ENCODE measurements at places on chromosomes 4 and X. TPM values are rescaled to one million over a fixed set of nuclear protein-coding genes. Genes with fewer than 3 reads are reported as not detected.
A peak's percentile ranks its signal among the peaks of the same experiment; 100 is the strongest.

- DNase-seq, result peak; percentile 24
Observed at GRCh38 chr4:14726877-14727361, 275.4 kb upstream of the CPEB2 start.

- no peak for DNase-seq
Observed at GRCh38 chr4:7029212-7029611, 14.0 kb upstream of the TADA2B start.

DNA sequence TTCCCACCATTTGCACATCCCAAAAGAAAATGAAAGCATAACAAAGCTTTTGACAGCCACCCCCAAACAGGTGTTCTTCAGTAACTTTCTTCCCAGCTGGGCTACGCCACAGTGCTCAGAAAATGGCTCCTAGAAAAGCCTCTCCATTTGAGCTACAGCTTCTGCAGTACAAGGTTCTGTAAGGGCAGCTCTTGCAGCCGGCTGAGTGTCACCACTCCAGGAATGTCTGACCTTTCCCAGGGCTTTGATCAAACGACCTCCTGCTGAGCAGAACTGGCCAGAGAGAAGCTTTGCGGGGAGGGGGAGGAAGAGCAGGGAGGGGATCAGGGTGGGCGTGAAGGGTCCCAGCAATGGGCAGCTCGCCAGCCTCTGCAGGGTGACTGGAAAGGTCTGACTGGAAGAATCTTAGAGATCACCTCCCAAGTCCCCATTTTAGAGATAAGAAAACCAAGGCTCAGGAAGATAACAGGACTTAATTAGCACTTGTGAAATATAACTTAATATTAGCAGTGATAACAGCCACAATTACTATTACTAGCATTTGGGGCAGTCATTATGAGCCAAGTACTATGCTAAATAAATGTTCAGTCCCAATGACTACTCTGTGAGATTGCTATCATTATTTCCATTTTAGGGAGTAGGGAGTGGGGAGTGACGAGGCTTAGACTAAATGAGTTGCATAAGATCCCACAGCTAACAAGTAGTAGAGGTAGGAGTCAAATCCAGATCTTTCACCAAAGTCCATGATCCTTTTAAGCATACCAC is 51.1 kb downstream of the LEF1 start:
- DNase-seq, result peak; percentile 5

The CT45A5 gene
- not detected for total RNA-seq

DNA sequence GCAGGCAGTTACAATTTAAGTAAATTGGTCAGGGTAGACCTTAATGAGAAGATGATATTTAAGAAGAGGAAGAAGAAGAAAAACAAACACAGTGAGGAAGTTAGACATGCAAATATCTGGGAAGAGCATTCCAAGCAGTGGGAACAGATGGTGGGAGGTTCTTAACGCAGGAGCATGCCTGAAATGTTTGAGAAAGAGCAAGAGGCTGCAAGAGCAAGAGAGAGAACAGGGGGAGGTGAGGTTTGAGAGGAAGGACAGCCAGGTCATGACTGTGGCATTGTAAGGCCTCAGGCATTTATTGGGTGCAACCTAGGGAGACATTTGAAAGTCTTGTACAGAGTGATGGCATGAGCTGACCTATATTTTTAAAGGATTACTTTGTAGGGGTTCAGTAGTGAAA is 136.0 kb downstream of the UGT8 start:
- DNase-seq, result peak; percentile 11

The EDNRA gene
- total RNA-seq, result 43.1 TPM

DNA sequence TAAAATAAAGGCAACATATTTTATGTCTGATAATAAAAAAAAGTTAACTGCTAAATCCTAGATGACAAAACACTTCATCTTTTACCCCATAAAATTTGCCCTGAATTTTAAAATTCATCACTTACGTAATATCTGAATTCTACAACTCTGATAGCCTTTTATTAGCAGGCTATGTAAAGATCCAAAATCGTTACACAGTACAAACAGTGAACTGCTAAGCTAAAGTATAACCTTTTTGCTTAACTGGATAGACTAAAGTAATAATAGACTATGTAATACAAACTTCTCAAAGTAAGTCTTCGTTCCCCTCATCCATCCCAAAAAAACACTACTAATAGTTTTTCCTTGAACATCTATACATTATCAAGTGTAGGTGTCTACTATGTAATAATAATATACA is 49.1 kb downstream of the SH3RF1 start:
- DNase-seq, result no peak

- DNase-seq, result peak; percentile 11
Observed at GRCh38 chr4:74755486-74755885, 38.8 kb downstream of the BTC start.

DNA sequence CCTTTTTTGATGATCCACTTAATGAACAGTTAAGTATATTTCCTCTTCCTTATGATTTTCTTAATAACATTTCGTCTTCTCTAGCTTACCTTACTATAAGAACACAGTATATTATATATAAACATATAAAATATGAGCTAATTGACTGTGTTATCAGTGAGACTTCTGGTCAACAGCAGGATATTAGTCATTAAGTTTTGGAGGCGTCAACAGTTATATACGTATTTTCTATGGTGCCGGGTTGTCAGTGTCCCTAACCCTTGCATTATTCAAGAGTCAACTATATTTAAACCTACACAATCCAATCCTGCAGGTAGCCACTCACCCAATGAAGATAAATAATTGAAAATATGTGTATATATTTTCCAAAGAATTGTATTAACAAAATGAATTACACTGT is 88.0 kb downstream of the NR3C2 start:
- no peak for DNase-seq

The SPANXN3 gene
- total RNA-seq, result not detected

DNA sequence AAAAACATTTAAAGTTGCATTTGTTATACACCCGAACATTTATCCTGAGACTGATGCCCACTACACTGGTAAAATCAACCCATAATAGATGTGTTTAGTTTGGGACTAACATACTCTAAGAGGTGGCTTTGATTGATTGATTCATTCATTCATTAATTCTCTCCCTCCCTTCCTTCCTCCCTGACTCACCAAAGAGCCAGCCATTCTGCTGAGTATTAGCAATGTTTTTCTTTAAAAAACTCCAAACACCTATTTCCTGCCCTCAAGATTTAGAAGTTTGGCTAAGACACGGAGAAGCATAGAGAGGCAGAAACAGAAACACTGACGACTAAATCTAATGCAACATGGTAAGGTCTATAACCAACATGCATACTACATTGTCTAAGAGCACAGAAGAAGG is 88.9 kb downstream of the RASL11B start:
- DNase-seq, result no peak

DNA sequence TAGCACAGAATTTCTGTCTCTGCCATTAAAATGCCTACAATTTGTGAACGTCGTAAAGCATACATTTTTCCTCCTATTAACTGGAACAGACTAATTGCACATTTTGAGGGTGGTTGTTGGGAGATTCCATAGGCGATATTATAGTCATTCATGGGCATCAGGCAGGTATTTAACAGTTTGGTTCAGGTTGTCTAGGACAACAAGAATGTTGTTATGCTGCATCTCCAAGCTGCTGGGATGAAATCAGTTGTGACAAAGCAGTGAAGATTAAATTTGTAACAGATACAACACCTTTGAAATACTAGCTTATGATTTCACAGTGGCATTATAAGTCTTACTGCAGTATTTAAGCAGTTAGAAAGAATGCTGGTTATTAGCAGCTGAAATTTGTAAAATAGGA is 339.7 kb upstream of the PITX2 start:
- DNase-seq, result no peak

DNA sequence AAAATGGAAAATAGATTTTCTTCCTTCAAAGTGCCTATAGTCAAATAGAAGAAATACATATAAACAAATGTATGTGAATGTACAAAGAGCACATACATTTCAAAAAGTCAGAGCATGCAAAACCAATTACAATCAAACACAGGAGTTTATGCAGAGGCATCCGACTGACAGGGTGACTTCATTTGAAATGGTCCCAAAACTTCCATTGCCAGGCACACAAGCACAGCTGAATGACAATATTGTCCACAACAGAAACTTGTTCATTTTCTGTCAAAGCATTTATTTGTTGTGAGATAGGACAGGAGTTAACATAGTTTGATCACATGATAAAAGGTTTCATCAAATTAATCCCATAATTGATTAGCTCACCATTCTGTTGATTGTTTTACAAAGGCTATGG is 96.4 kb upstream of the TTC29 start:
- DNase-seq, result no peak

The AKAP14 gene
- total RNA-seq, result not detected

DNA sequence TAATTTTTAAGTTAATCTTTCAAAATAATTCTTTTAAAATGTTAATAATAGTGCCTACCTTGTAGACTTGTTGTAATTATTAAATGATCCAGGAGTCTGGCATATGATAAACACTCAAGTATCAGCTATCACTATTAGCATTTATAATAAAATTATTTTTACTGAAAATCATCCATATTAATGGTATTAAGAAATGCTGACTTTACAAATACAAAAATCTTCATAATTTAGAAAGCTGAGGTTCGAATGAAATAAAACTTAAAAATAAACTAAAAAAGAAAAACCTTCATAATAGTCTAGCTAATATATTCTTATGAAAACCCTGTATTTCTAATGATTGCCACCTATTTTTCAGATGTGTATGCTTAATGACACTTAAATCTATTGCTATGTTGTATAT is 5.2 kb downstream of the MGARP start:
- no peak for DNase-seq

The TMEM144 gene
- total RNA-seq, result 11.6 TPM

DNA sequence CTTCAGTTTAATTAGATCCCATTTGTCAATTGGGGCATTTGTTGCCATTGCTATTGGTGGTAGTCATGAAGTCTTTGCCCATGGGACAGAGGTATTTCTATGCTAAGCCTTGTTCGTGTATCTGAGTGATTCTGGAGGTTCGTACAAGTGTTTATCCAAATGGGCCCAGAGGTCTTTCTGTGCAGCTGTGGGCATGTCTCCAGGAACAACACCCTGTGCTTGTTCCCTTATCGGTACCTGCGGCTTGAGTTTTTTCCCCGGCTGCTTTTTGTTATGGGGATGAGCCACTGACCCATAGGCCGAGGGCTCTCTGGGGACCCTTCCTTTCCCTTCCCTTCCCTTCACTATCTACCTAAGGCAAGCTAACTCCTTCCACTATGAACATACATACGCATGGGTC is 81.4 kb upstream of the WDR1 start:
- no peak for DNase-seq

The XK gene
- 3.0 TPM for total RNA-seq

DNA sequence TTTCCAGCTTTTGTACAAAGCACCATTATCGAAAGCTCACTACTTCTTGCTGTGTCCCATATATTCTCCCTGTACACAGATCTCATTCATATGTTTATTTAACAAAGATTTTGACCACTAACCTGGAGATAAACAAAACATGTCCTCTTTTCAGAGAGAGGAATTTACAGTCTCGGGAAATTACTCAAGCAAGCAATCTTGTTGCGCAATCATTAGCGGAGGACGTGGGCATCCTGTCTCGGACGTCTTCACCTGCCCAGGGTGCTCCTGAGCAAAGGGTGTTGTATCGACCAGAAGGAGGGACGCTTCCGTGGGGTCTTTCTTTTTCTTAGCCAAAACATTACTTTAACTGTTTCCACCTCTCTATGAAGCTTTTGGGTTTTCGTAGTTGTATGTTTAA is 66.5 kb upstream of the CLCN4 start:
- DNase-seq, result no peak

The GPC3 gene
- total RNA-seq, result 171 TPM

The KCTD8 gene
- 0.56 TPM for total RNA-seq

The FAM9B gene
- total RNA-seq, result not detected

DNA sequence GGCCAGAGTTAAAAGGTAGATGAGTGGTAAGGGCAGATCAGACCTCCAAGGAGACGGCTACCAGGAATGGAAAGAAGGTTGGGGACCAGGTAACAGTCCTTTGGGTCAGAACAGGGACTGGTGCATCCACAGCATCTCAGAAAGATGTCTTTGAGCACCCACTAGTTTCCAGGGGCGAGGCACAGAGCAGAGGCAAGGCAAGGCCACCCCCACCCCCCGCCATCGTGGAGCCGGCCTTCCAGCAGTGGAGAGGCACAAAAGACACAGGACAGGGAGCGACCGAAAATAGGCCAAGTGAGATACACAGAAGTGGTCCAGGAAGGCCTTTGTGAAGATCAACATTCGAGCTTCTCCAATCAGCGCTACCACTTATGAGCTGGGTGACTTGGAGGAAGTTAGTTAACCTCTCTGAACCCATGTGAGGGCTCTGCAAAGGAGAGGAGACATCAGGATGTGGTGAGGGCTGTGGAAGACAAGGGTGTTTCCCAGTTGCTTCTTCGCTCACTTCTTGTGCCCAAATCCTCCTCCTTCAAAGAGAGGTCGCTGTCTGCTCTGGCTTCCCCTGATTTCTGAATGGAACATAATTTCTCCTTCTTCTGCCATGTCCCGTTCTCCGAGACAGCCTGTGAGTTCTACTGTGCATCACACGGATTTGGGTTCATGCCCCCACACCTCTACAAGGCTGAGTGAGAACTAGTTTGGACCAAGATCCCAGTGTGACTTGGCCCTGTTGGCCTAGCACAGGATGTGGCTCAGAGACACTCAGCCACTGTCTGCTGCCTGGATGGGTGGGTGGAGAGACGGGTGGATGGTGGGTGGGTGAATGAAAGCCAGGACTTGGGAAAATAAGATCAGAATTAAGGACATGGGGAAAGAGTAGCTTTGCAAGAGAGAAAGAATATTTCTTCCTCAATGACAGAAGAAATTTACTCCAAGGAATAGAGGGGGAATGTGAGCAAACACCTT is 16.7 kb upstream of the MSX1 start:
- no peak for DNase-seq

DNA sequence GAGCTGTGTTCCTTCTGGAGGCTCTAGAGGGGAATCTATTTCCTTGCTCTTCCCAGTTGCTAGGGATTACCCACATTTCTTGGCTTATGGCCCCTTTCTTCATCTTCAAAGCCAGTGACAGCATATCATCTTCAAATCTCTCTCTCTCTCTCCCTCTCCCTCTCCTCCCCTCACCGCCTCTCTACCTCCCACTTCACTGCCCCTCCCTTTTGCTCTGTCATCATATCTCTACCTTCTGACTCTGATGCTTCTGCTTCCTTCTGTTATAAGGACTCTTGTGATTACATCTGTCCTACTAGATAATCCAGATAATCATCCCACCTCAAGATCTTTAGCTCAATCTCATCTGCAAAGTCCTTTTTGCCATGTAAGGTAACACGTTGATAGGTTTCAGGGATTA is 93.1 kb upstream of the TEX13D start:
- DNase-seq, result no peak

DNA sequence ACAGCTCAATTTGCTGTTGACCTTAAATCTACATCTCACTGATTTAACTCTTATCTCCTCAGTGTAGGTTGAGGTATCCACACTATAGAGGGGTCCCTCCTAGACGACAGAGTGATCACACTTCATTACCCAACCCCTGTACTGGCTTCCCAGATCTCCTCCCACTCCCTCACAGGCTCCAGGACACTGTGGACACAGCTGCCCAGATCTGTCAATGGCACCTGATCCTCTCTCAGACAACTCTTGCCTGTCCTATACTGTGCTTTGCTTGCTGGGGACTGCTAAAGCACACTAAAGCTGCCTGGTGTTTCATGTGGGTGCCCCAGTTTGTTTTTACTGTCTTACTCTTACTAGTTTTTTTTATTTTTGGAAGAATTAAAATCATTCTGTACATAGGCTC is 27.9 kb downstream of the RAB40AL start:
- no peak for DNase-seq

The FAAH2 gene
- 4.4 TPM for total RNA-seq

GRCh38 chrX:151031391-151031975 is 48.3 kb downstream of the HMGB3 start:
- no peak for DNase-seq

- peak; percentile 22 for DNase-seq
Observed at GRCh38 chr4:25867781-25868294, 5.0 kb upstream of the SEL1L3 start.

Data from cardiac muscle cell (in vitro differentiated cells and primary cell).